Adipocyte (in vitro differentiated cells): ENCODE measurements at places on chromosomes 5 and 9.
A peak's percentile ranks its signal among the peaks of the same experiment; 100 is the strongest.

- no peak for DNase-seq
Observed at GRCh38 chr9:98291820-98292219, 36.4 kb upstream of the TBC1D2 start.

- no peak for DNase-seq
Observed at GRCh38 chr9:36637491-36638270, 65.0 kb downstream of the MELK start.

DNA sequence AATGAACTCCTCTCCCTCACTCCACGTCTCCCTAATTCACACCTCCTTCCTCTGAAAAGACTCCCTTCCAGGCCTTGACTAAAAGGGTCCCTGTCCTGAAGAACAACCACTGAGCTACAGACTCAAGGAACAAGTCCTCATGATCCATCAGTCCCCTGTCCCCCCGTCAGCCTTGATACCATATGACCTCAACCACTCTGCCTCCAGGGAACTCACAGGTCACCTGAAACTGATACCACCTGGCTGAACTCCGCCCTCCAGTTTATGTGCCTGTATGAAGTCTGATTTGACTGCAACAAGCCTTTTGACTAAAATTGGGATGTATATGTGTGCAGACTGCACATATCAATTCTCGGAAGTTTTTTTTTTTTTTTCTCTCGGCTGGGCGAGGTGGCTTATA is 88.7 kb downstream of the UGCG start:
- no peak for DNase-seq

DNA sequence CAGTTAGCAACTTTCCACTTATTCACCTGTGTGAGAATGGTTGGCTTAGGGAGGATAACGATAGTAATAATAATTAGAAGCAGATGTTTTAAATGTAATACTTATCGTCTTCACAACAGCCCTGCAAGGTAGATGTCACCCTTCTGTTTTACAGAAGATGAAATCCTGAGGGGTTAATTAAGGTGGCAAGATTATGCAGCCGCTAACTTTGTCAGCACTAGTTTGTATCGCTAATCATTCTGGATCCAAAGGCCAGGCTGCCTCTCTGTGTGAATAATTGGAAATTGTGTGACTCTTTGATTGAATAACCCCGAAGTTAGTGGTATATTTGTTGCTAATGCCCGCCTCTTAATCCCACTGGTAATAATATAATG is 635 bp downstream of the IFT74 start:
- DNase-seq = no peak

- peak; percentile 34 for DNase-seq
Observed at GRCh38 chr5:170028124-170028523, 47.8 kb upstream of the INSYN2B start.

GRCh38 chr5:138961221-138961620 is 86.1 kb upstream of the LRRTM2 start:
- no peak for DNase-seq

GRCh38 chr9:99628849-99629620 is 192.7 kb upstream of the NR4A3 start:
- DNase-seq = no peak

- DNase-seq = peak; percentile 95
Observed at GRCh38 chr5:180784497-180785097, 18.0 kb downstream of the MGAT1 start.

DNA sequence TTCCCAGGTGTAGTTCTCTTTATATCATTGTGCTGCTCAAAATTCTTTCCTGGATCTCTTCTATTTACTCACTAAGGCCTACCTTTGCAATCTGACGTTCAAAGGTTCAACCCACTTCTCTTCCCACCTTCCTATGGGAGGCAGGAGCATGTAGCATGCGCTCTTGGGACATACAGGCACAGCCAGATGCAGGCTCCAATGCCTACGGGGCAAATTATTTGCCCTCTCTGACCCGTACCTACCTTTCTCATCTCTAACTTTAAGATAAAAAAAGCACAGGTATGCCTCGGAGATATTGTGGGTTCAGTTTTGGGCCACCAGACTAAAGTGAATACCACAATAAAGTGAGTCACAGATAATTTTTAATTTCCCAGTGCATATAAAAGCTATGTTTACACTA is 460.5 kb downstream of the CCDC171 start:
- no peak for DNase-seq

DNA sequence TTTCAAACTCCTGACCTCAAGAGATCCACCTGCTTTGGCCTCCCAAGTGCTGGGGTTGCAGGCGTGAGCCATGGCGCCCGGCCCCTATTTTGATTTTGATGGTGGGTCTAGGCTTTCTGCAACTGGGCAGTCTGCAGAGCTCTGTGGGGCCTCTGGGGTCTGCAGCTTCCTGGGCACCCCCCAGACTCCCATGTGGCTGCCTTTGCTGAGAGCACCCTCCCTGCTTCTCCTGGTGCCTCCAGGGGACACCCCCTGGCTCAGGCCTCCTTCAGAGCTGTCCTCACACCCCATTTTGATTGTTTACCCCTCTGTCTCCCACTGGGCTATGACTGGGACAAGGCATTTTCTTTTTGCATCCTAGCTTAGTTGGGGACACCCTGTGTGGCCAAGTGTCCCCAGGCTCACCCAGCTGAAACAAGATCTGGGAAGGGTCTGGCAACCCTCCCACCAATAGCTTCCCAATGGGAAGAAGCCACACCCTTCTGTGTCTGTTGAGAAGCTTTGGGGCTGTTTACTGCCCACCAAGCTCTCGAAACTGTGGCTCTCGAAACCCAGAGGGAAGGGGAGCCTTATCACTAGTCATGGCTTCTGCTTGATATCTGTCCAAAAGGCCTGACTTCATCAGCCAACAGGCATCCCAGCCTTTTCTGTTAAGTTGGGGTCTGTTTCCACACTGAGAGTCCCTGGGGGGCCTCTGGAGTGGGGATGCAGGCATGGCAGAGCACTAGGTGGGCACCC is 204.4 kb upstream of the IER5L start:
- peak; percentile 3 for DNase-seq

- DNase-seq = no peak
Observed at GRCh38 chr9:84270847-84271530, 69.6 kb downstream of the SLC28A3 start.

- no peak for DNase-seq
Observed at GRCh38 chr5:68258531-68258930, 43.0 kb downstream of the PIK3R1 start.

DNA sequence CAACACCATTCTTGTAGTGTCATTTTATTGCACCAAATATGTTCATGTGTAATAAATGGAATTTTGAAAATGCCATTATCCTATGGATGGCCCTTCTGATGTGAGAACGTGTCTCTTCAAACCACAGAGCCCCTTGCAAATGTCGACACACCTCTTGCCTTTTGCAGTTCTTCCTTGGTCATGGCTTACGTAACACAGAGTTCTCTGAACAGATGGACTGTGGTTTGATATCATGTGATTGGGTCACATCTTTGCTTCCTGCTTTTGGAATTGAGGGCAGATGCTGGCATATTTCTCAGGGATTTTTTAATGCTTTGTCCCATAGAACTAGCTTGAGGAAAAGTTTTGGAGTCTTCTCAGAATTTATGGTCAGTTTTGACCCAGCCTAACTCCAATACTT is 4.6 kb downstream of the TGFBR1 start:
- peak; percentile 67 for DNase-seq

GRCh38 chr5:170270293-170271069 is 27.1 kb downstream of the LCP2 start:
- no peak for DNase-seq
